ENCODE measurements at places on chromosomes 6 and 20.

DNA sequence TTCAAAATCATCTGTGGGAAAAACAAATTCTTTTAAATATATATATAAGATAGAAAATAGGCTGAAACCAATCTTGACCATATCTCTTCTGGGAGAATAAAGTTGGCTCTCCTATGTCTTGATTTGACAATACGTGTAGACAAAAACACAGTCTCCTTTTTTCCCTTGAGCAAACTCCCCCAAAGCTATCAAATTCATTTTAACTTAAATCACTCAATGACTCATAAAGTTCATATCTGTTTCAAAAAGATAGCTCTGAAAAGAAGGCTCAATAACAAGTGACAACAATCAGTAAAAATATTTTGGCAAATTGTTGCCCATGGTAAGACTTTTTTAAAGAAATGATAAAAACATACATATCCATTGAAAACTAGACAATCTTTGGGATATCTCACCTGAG lies 236.0 kb upstream of the TENT5A start:
- no peak for DNase-seq

DNA sequence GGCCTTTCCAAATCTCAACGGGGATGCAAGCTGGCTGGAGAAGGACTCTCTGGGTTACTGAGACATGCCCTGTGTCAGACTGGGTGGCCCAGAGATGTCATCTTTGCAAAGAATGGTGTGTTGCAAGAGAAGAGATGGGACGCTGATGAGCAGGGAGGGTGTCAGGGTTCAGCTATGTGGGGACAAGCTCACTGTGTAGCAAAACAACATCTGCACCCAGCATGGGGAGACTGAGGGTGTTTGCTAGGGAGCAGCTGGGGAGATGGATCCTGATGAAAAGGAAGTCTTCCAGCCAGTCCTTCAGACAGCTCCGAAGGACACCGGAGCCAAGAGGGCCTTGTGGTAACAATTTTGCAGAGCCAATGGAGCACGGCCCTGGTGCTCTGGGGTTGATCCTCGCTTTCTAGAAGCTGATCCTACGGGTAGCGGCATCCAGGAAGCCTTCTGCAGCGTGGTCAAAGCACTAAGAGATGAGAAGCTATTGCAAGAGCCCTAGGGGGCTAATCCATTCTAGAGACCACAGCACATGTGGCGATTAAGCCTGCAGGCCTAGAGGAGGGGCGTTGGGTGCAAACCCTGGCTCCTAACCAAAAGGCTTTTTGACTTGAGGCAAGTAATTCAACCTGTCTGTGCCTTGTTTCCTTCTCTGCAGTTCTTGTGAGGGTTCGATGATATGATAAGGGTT lies 39.9 kb downstream of the EDN3 start:
- DNase-seq, result no peak

GRCh38 chr6:102619585-102619984 lies 1226.1 kb downstream of the GRIK2 start:
- no peak for DNase-seq

DNA sequence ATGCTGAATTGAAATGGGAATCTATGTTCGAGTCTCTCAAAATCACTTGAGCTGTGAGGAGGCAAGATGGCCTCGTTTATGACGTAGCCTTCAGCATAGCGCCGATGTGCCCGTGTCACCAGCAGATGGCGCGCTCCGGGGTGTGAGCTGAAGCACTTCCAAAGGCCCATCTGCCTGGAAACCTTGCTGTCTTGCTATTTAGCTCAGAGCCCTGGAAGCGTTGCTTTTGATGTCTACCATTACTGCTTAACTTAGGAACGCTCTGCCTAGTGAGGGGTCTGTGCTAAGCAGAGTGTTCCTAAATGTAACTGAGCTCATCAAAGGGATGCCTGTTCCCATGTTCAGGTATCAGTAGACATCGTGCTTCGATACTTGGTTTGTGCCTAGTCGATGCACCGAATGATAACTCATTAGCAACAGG lies 67.7 kb downstream of the SYCP2L start:
- DNase-seq, result peak; percentile 58

All from AG04450 (cell line).